ENCODE measurements at places on chromosomes 11 and 22.
A peak's percentile ranks its signal among the peaks of the same experiment; 100 is the strongest.

GRCh38 chr22:37194750-37195149, 6.7 kb upstream of the C1QTNF6 start:
- DNase-seq: no peak

GRCh38 chr22:38111925-38112355, 1.5 kb upstream of the BAIAP2L2 start:
- no peak for DNase-seq

- DNase-seq: no peak
Observed at GRCh38 chr11:45901626-45902025, 5.4 kb downstream of the FREY1 start.

DNA sequence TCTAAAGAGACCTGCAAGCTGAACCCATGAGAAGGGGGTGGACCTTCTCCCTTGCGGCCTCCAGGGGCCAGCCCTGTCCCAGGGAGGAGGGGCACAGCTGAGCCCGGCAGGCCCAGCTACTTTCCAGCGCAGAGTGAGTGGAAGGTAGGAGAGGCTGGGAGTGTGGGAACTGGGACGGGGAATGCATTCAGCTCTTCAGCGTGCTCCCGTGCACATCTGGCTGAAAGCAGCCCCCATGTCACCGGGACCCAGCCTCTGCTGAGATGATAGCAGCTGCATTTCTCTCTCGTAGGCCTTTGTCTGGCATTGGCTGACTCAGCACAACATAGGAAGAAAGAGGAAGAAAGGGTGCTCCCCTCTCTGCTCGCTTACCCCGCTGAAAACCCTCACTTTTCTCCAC, 951.5 kb downstream of the TBC1D22A start:
- DNase-seq: no peak

DNA sequence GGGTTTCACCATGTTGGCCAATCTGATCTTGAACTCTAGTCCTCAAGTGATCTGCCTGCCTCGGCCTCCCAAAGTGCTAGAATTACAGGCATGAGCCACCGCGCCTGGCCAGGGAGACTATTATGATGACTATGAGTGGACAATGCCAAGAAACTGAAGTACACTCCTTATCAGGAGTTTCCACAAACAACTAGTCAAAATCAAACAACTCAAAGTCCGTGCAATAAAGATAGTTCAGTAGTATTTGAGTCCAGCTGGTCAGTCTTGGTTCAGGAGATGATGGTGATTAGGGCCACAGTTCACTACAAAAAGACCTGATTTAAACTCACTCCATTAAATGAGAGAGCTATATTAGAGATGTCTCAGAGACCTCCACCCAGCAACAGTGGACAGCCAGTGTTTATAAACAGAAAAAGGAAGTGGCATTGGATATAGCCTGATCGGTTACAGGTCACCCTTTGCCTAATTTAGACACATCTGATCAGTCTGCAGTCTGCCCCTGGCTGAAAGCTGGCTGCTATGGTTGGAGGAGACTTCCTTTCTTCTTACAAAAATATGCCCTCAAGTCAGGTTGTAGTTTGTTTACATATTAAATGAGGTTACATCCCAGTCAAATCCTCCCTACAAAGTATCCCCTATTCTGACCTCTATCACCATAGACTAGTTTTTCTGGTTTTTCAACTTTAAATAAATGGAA, 17.0 kb downstream of the CD3E start:
- no peak for DNase-seq

DNA sequence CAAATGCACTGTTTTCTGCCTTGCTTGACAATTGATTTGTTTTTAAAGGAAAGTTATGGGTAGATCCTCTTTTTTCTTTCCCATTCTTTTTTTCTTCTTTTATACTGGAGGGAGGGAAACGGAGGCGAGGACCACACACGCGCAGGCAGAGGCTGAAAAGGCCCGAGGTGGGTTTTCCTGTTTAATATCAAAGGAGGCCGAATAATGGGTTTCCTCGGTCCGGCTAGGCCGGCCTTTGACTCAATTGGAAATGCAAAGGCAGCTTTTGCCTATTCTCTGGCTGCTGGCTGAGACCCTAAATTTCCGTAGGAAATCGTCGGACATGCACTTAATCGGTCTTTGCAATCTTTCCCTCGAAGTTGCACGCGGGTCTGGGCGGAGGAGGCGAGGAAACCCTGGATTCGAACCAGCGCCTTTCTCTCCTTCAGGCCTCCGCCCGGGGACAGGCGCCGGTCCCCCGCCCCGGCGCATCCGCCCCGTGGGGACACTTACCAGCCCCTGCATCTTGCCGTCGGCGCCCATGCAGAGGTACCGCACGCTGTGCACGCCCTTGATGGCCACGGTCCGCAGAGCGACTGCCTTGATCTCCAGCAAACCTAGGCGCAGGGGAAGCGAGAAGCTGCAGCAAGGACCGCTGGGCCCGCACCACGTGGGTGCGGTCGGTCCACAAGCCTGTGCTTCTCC, 911 bp downstream of the FGF19 start:
- no peak for DNase-seq

GRCh38 chr11:8913961-8914660, 3.1 kb downstream of the AKIP1 start:
- DNase-seq: peak; percentile 18

DNA sequence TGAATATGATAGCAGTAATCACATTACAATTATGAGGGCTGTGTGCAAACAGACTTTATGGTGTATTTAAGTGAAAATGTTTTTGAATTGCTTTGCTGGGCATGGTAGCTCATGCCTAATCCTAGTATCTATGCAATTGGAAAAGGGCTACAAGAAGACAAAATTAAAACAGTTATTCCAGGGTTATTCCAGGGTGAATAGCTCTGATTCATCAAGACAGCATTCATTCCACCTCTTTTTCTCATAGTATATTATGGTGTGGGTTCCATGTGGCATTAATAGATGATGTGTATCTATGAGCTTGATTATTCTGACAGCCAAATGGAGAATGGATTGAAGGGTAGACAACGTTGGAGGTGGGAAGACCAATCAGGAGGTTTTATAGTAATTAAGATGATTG, 12.1 kb upstream of the SIDT2 start:
- DNase-seq: no peak

- DNase-seq: peak; percentile 44
Observed at GRCh38 chr11:3855808-3856491, 486 bp downstream of the STIM1 start.

DNA sequence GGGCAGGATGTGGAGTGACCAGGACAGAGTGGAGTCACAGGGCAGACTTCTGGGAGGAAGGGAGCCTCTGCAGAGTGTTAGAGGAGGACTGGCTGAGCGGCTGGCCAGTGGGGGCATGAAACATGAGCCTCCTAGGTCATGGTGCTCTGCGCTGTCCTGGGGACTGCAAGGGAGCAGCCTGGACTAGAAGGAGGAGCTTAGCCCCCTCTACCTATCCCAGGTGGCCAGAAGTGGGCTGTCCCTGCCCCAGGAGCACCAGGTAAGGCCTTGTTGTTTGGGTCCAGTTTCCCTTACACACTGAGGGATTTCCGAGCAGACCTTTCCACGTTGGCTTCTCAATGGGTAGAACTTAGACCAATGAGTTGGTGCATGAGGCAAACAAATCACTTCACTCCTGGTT, 7.4 kb downstream of the PKNOX2 start:
- no peak for DNase-seq

DNA sequence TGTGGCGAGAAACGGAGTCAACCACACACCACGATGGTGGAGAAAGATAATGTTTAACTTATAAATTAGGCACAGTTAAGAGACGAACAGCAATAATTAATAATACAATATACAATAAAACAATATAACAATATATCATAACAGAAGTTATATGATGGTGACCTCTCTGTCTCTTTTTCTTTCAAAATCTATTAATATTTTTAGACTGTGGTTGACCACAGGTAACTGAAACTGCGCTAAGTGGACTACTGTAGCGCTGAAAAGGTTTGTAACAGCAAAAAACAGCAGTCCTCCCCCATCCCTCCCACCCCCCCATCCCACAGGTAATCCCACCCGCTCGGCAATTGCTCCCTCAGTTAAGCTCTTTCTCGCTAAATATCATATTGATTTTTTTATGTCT, 3.6 kb upstream of the SSTR3 start:
- DNase-seq: no peak

DNA sequence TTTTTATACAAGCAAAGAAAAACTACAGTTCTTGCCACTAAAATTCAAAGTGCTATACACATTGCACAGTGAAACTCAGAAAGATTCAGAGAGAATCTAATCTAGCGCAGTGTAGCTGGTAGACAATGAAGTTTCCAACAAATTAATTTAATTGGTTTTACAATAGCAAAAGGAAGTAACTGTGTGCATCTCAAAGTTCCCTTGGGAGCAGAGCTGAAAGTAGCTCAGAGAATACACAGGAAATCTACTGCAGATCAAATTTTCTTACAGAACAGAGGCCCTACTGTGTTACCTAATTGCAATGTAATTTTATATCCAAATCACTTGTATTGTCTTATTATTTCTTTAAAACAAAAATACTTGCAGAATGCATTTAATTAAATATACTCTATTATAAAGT, 1396.2 kb upstream of the TENM4 start:
- DNase-seq: no peak

- no peak for DNase-seq
Observed at GRCh38 chr11:126212089-126212660, 593 bp downstream of the FAM118B start.

GRCh38 chr22:17115236-17115635, 5.9 kb downstream of the TMEM121B start:
- no peak for DNase-seq

DNA sequence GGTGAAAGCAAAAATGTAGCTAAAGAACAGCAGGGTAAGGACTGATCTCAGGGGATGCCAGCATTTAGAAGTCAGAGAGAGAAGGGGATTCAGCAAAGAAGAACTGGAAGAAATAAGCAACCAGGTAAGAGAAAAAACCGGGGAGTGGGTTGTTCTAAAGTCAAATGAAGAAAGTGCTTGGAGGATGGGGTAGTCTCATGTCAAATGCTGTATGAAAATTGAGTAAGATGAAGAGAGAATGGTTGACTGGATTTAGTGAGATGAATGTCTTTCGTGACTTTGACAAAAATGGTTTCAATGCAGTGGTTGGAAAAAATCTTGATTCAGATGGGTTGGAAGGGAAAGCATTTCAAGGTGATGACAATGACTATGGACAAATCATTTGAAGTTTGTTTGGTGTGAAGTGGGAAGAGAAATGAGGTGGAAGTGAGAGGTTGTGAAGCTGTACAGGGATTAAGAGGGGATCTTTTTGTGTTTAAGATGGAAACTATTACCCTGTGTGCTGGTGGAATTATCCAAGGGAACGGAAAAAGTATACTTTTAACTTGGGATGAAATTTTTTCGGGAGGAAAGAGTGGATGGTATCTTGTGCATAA, 484.0 kb downstream of the ETS1 start:
- DNase-seq: no peak

DNA sequence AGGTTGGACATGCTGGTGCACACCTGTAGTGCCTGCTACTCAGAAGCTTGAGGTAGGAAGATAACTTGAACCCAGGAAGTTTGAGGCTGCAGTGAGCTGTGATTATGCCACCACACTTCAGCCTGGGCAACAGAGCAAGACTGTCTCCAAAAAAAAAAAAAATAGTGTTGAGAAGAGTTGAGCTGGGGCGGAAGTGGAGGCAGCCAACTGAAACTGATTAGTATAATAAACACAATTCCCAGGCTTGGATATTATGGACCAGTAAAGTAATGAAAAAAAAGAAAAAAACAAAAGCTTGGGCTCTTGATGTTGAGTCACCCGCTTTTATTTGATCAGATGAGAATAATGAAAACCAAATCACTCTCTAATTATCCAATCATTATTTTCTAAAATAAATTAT, 21.0 kb downstream of the LDLRAD3 start:
- DNase-seq: no peak

DNA sequence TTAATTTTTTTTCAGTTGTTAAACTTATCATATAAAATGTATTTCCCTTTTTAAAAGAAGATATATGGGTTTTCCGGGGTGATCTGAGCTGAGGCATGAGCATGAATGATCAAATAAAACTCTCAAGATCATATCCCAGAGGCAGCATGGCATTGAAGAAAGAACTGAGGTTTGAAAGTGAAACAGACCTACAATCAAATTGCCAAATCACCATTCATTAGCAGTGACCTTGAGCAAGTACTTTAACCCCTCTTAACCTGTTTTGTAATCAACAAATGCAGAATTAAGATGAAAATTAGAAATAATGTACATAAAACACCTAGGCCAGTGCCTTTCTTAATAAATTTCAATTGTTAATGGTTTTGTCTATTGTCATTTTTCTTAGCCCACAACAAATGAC, 116.0 kb downstream of the RBFOX2 start:
- DNase-seq: no peak

GRCh38 chr22:31676700-31677099, 14.7 kb upstream of the PISD start:
- peak; percentile 88 for DNase-seq

DNA sequence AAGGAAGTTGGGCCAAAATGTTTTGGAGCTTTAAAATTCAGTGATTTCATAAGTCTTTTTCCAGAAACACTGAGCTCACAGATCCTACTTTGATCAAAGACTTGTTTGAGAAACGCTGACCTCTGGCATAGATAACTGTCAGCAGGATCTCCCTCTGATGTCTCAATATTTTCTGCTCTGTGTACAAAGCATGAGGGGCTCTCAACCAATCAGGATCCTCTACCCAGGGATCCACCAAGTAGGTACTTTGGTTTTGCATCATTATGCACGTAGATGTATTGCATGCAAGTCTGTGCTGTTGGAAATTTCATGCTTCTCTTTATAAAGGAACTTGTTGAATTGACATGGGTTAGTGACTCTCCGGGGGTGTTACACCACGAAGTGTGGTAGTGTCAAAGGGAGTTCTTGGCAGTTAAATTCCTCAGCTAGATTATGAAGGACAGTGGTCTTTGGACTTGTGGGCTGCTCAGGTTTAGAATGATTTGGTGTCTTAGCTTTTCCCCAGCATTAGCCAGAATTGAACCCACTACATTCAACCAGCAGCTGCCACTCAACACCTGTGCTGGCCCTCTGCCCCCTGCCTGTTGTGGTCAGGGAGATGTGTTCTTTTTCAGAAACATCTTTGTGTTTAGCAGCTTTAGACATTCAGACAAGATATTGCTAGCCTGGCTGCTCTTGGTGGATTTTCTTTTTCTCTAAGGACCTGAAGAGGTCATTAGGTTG, 1.7 kb upstream of the DIXDC1 start:
- no peak for DNase-seq

- DNase-seq: no peak
Observed at GRCh38 chr22:48703265-48703941, 1124.3 kb downstream of the BRD1 start.

DNA sequence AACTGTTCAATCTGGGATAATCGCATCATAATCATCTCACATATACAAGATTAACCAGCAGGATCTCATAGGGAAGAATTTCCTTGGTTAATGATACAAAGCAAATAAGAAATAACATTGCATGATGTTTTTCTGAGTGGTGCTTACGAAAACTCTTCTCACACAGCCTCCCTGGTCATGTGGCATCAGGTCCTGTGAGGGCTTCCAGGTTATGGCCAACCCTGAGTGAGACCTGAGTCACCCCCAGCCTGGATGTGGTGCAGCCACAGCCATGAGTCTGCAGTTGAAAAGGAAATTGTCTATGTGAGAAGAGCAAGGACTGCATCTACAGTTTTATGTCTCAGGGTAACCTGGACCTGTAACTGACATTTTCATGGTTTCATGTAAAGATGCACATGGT, 90.5 kb upstream of the XKR3 start:
- DNase-seq: no peak

- DNase-seq: no peak
Observed at GRCh38 chr11:33761471-33761870, 12.8 kb downstream of the FBXO3 start.
